ENCODE measurements at places on chromosomes 7 and 10. TPM values are rescaled to one million over a fixed set of nuclear protein-coding genes. Genes with fewer than 3 reads are reported as not detected.

GRCh38 chr10:49154641-49155040 lies 20.8 kb upstream of the FAM170B start:
- DNase-seq, result no peak

DNA sequence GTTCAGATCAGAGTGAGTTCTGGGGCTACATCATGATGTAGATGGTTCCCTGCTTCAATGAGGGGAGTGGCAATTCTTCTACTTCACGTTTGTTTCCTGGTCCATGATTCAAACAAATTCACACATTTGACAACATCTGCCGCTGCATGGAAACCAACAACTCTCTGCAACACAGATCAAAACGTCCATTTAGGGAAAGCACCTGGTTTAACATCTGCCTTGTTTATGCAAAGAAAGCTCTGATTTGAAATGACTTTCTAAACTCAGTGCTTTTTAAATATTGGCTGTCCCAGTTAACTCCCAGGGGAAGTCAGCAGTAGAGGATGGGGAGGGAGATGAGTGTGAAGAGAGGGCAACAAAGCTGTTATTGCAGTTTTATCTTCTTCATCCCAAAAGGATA lies 93.8 kb downstream of the GAD2 start:
- no peak for DNase-seq

DNA sequence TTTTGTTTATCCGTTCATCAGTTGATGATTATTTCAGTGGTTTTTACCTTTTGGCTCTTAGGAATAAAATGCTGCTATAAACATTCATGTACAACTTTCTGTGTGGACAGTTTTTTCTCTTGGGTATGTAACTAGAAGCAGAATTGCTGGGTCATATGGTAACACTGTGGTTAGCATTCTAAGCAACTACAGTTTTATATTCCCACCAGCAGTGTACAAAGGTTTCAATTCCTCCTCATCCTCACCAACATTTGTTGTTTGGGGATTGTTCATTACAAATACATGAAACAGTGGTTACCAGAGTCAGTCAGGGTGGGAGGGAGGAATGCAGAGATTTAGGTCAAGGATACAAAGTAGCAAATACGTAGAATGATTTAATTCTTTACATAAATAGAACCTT lies 97.0 kb downstream of the NPSR1 start:
- no peak for DNase-seq

- DNase-seq, result no peak
Measured at GRCh38 chr7:14828053-14828452, 74.5 kb downstream of the DGKB start.

DNA sequence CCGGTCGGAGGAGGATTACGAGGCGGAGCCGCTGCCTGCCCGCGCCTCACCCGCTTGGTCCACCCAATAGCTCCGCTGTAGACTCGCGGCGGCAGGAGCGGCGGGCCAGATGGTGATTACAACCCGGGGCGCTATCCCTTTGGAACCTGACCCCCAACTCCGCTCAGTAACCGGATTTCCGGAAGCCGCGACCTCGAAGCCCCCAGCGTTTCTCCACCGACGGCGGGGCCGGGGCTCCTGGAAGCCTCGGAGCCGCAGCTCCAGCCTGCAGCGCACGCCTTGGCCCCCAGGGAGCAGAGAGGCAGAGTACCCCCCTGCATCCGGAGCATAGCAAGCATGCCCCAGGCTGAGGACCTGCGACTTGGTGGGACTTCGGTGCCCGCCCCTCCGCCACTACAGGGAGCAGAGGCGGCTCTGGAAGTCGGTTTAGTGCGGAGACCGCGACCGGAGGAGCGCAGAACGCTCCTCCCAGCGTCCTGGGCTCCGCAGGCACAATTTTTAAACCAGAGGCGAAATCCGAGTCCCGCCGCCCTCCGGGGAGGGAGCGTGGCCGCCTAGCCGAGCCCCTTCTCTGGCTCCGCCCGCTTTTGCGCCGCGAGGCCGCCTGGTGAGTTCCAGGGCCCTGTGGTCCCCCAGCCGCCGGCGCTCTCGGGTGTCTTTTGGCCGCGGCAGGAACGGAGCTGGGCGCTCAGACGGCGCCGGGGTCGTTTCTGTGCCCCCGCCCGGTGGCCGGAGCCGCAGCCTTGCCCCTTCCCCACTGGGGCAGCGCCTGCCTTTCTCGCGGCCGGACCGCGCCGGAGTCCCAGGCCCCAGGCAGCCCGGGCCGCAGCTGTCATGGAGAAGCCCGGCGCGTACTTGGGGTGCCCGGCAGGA lies 28.2 kb upstream of the BMS1 start:
- DNase-seq, result no peak

Gene ATP6V0A4
- 4.8 TPM for total RNA-seq
